NCI-H1092 treated with DMSO at 0.1 percent for 48 hours (cell line): ENCODE measurements at places on chromosomes 5 and 9.

DNA sequence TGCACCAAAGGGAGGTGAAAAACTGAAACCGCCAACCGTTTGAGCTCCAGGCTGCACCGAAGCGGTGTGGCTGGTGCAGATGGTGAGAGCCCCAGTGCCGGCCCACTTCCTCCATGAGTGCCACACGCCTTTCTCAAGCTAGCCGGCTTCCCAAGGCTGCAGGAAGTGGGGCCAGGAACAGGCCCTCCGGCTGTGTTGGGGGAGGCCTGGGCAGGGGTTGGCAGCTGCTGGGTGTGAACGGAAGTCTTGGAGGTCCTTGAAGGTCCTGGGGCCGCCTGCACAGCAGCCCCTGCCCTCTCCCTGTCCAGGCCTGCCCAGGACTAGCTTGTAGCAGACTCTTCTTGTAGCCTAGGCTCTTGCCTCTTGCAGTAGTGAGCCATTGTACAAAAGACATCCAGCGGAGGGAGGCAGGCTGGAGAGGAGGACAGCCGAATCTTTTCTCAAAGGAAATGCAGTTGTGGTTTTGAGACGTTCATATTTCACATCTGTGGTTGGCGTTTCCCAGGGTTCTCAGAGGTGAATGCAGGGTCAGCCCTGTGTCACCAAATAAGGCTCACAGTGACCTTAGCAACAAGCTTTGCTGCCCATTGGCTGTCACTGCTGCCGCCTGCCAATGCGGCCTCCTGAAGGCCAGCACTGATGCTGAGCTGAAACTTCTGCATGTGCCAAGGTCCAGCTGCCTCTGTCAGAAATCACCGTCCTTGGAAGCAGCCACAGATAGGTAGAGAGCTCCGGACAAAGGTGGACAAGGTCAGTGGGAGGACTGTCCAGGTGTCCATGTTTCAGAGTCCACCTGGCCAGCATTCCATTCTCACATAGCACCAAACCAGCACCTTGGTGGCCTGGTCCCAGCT lies 23.9 kb downstream of the IRF1 start:
- no peak for DNase-seq

DNA sequence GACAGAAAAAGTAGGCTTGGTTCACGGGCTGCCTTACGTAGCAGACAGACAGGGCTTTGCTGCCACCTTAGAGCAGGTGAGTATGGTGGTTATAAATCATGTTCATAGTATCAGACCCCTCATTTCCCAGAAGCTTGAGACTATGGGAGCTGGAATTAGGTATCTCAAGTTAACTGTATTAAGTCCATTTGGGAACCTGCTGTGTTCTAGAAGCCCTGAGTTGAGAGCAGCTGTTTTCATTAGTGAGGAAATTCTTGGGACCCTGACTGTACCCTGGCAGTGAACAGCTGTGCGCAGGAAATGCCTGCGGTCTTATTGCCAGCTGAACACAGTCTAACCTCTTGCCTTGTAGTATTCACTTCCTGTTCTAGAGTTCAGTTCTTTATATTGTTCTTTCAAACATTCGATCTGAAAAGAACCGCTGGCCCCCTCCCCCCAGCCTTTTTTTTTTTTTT lies 29.8 kb downstream of the UGCG start:
- DNase-seq: no peak

- no peak for DNase-seq
Observed at GRCh38 chr5:55665065-55665464, 47.1 kb downstream of the SLC38A9 start.

DNA sequence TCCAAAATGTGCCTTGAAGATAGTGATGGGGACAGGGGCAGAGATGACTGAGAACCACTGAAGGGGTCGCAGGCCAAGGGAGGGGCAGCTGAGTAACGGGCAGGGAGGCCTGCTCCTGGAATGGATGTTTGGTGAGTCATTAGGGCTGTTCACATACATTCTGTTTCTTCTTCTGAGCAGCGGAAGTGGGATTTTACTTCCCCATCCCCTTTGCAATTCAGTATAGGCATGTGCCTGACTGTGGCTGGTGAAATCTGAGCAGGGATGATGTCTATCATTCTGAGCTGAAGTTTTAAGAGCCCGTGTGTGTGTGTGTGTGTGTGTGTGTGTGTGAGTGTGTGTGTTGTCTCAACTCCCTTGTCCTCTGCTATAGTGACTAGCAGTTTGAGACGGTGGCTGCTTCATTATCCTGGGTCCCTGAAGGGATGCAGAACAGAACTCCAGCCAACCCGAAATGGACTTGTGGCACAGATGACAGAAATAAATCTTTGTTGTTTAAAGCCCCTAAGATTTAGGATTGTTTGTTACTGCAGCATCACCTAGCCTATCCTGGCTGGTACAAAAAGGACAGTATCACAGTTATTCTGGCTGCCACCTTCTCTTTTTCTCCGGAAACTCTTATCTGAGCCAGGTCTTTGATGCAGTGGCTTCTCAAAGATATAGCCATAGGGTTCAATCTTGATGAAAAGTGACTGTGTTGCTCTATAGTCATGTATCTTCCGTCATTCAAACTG lies 29.2 kb upstream of the TGFBI start:
- DNase-seq: no peak

- no peak for DNase-seq
Observed at GRCh38 chr9:129473523-129474244, 147.2 kb downstream of the C9orf50 start.

GRCh38 chr5:7886849-7887475 lies 18.0 kb downstream of the MTRR start:
- peak; percentile 10 for DNase-seq

DNA sequence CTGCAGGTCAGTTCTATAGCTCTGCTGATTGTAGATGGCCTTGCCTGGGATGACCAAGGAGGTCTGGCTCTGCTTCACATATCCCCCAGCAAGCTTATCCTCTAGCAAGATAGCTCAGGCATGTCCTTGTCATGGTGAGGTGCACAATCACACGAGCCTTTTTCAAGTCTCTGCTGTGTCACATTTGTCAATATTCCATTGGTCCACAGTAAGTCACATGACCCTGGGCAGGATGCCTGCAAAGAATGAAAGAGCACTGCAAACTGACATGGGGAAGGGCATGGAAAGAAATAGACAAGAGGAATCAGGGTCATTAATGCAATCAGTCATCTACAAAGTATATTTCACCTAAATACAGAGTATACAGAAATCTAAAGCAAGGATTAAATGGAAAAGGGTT lies 142.0 kb downstream of the RORB start:
- DNase-seq: no peak

DNA sequence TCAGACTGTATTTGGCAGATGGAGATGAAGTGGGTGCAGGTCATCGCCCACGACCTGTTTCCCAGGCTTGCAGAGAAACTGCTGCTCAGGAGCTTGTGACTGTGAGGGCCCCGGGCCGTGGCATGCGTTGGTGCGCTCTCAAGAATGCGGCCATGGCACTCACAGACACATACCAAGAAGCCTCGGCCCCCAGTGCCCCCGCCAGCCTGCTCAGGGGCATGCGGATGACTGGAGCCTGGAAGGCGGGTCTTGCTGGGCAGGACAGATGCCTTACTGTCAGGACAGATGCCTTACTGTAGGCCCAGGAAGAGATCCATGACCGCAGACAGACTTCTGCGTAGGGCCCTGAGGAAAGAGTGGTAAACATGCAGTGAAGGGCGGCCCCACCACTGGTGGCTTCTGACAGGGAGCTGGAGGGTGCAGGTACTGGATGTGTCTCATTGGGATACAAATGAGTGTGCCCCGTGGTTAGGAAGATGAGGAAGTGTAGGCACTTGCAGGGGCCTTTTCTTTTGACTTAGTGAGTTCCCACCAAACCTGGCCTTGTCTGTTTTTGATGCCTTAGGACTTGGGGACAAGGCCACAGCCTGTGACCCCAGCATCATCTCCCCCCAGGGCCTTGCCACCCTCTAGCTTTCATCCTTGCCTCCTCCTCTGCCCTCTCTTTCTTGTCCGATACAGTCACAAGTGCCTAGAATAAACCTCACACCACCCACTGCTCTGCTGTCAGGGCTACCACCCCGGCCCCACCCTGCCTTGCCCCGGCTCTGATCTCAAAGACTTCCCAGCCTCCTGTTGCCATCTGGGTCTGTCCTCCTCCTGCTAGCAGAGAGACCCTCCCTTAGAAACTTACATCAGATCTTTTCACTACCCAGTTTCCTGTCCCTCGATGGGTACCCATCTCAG lies 68.8 kb upstream of the ABL1 start:
- DNase-seq: no peak

GRCh38 chr5:129377504-129377903 lies 82.6 kb upstream of the ADAMTS19 start:
- DNase-seq: no peak

DNA sequence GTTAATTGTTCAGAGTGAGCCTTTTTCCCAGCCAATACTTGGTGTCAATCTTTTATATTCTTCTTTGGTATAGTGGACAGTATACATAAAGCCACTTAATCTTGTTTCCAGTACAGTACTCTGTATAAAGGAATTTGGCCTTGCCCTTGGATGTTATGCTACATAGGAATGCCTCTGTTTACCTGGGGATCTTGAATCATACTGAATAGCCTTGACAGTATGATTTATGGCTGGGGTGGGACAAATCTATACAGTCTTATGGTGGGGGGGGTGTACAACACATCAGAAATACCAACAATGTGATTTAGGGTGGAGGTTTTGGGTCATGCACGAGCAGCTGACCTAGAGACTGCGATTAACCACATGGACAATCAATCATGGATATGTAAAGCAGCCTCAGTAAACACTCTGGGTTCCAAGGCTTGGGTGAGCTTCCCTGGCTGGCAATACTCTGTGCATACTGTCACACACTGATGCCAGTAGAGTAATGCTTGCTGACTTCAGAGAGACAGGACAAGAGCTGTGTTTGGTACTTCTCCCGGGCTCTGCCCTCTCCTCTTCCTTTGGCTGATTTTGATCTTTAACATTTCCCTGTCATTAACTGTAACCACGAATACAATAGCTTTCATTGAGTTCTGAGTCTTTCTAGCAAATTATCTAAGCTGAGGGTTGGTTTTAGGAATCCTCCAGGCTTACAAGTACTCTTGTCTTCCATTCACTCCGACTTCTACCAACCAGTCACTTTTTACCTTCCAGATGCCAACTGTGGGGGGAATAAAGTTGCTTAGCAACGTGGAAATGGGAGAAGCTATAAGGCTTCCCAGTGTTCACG lies 84.6 kb downstream of the IARS1 start:
- no peak for DNase-seq

DNA sequence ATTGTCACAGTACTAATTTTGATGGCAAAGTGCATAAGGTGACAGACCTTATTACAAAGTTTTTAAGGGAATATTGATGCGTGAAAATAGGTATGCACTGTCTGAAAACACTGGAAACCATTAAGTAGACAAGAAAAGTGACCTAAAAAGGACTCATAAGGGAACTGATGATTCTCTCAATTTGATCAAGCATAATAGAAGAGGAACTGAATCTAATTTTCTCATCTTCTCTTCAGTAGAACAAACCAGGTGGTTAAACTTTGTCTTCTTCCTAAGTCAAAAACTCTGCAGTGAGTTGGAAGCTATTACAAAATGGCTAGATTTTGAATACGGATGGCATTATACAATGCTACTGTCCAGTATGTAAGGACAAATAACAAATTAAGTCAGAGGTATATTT lies 53.4 kb downstream of the RNF145 start:
- DNase-seq: no peak

DNA sequence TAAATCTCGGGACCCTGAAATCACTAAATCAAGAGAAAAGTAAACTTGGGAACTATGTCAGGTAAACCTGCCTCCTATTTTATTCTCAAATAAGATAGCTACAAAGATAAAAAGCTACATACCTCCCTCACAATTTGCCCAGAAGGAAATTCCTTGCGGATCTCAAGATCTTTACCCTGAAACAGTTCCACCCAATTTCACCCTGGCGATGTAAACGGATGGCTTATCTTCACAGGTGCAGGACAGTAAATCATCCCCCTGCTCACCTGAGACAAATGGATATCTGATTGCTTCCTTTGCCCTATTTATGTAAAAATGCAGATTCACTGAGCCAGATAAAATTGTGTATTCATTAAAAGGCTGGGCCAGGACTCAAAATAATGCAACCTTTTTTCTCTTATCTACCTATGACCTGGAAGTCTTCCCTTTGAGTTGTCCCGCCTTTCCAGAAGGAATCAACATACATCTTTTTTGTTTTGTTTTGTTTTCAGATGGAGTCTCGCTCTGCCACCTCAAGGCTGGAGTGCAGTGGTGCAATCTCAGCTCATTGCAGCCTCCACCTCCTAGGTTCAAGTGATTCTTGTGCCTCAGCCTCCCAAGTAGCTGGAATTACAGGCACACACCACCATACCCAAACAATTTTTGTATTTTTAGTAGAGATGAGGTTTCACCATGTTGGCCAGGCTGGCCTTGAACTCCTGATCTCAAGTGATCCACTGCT lies 13.8 kb downstream of the TMEM267 start:
- no peak for DNase-seq

DNA sequence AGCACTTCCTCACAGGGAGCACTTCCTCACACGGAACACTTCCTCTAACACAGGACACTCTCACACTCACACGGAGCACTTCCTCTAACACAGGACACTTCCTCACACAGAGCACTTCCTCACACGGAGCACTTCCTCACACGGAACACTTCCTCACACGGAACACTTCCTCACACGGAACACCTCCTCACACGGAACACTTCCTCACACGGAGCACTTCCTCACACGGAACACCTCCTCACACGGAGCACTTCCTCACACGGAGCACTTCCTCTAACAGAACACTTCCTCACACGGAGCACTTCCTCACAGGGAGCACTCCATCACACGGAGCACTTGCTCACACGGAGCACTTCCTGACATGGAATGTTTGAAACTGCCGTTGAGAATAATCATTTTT lies 13.4 kb downstream of the POMT1 start:
- DNase-seq: no peak

GRCh38 chr9:68705531-68706362 lies 707 bp downstream of the PIP5K1B start:
- no peak for DNase-seq

DNA sequence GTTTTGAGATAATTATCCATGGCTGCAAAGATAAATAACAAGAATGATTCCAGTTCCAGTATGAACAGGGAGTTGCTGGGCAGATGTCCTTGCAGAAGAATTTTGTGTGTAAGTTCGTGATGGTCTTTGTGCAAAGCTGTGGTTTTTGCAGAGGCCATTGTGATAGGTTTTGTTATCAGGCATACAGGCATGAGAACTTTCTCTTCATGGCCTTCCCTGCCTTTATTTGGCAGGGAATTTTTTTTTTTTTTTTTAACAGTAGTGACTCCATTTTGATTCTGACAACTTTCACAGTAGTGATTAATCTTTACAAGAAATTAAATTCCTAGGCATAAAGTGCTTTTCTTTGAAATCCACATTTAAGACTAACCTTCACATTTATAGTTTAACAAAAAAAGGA lies 1999.5 kb upstream of the CDH6 start:
- no peak for DNase-seq

DNA sequence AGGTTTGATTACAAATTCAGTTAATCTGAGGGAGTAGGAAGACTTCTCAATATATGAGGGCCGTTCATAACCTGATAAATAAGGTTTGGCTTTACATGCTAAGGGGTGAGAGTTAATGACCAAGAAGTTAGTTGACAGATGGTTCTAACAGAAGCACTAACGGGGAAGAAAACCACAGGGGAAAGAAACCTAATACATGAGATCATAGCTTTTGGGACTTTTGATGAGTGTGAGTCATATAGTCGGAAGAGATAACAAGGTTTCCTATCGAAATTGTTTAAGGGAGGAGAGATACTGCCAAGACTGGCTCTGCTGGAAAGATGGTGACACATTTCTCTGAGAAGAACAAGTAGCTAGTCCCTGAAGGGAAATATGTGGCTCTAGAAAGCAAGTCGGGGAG lies 140.1 kb downstream of the COX7C start:
- DNase-seq: no peak
